ENCODE measurements at places on chromosomes 2 and 18.

- DNase-seq = no peak
Observed at GRCh38 chr2:8421658-8422449, 260.0 kb upstream of the ID2 start.

DNA sequence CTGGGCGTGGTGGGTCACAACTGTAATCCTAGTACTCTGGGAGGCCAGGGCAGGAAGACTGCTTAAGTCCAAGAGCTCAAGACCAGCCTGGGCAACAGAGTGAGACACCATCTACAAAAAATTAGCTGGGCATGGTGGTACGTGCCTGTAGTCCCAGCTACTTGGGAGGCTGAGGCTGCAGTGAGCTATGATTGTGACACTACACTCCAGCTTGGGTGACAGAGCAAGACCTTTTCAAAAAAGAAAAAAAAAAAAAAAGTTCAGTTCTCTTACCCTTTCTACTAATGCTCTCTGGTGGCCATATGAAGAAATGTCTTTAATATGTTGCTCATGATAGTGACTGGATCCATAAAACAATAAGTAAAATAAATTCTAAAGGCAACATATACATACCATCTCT lies 14.9 kb downstream of the TYW5 start:
- DNase-seq = no peak

GRCh38 chr2:107466984-107467773 lies 359.5 kb upstream of the RGPD4 start:
- DNase-seq = no peak

GRCh38 chr2:46377101-46377581 lies 79.9 kb downstream of the EPAS1 start:
- DNase-seq = no peak

DNA sequence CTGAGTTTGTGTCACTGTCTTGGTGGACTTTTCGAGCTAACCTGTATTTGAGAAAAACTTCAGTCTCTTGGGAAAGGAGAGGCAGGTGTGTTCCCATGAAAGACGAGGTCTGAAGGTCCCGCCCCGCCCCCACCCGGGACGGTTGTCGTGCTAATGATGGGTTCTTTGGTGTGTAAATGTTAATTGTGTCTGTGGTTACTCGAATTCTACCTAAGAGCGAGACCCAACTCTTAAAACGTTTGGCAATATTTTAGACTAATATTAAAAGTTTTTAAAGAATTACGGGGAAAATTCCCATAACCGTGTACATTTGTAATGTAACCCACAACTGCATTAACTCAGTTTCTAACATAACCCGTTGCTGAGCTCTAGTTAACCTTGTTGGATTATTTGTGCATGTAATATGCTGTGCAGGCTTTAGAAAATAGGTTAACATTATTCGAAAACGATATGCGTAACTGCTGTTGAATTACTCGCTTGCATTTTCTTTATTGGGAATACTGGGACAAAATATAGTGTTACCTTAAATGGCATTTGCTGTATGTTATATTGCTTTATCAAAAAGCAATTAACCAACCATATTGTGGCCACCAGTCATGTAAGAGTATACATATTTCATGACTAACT lies 833 bp downstream of the EPB41L5 start:
- DNase-seq = no peak

DNA sequence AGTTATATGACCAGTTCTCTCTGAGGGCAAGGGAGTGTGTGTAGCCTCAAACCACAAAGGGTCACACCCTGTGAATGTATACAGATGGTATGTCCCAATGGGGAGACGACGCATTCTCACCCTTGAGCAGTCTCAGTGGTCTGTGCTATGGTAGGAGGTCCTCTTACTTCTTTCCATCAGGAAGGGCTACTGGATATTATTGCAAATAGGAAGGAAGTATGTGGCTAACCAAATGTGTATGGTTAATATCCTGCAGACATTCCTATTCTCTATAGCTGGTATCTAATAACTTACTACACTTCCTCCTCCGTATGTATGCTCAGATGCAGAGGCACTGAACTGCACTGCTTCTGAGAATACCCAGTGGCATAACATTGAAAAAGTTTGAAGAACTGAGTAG lies 306.7 kb upstream of the CCDC68 start:
- DNase-seq = no peak

GRCh38 chr2:119409506-119409905 lies 22.1 kb upstream of the TMEM37 start:
- no peak for DNase-seq

GRCh38 chr18:48840491-48840877 lies 110.3 kb downstream of the SMAD7 start:
- no peak for DNase-seq

- no peak for DNase-seq
Observed at GRCh38 chr2:196592911-196593881, 46.3 kb upstream of the CCDC150 start.
